Omental fat pad (tissue), 4 donors: ENCODE measurements at places on chromosomes 2 and 18.

DNA sequence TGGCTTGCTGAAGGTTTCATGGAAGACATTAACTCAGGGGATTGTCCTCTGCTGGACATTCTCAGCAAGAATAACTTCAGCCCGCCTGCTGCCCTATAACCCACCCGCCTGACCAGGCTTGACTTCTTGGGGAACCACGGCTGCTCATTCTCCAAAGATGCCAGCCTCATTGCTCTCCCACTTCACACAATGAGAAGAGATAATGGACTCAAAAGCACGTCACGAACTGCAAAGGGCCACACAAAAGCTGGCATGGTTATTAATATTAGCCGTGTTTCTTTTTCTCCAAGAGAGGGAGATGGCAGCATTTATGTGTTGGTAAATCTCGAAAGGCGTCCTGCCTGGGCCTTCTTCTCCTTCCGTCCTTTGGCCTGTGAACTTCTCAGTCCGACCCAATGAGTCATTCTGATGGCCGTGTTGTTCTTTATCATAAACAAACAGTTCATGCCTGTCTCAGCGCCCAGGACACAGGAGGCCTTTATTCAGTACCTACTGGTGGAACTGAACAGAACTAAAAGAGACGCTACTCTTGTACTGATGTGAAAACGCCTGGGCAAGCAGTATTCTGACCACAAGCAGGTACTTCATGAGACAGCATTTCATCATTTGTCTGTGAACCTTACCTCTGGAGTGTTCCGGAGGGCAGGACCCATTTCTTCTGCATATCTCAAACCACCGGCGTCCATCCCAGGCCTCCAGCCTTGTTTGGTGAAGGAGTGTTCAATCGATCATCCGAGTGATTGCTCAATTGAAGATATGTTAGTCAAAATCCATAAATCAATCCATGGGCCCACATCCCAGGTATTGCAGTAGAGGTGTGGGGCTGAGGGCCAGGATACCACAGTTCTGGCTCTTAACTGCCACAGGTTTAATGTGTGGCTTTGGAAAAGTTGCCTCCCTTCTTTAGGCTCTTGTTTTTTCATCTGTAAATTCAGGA, 25.1 kb upstream of the KLHL29 start:
- DNase-seq: no peak

DNA sequence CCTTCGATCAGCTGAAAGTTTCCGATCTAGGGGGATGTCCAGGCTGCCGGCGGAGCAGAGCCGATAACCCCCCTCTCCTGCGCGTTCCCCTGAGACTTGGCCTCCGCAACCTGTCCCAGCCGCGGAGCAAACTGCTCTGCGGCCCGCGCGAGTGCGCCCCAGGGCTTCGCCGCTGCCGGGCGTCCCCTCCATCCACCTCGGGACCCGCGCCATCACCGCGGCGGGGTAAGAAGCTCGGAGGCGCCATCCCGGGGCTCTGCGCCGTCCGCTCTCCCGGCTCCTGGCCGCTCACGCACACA, 990 bp upstream of the GDF7 start:
- no peak for DNase-seq

DNA sequence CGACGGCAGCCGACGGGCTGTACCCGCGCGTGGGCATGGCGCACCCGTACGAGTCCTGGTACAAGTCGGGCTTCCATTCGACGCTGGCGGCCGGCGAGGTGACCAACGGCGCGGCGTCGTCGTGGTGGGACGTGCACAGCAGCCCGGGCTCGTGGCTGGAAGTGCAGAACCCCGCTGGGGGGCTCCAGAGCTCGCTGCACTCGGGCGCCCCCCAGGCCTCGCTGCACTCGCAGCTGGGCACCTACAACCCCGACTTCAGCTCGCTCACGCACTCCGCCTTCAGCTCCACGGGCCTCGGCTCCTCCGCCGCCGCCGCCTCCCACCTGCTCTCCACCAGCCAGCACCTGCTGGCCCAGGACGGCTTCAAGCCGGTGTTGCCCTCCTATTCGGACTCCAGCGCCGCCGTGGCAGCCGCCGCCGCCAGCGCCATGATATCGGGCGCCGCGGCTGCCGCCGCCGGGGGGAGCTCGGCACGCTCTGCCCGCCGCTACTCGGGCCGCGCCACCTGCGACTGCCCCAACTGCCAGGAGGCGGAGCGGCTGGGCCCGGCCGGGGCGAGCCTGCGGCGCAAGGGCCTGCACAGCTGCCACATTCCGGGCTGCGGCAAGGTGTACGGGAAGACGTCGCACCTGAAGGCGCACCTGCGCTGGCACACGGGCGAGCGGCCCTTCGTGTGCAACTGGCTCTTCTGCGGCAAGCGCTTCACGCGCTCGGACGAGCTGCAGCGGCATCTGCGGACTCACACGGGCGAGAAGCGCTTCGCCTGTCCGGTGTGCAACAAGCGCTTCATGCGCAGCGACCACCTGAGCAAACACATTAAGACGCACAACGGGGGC, 2.0 kb downstream of the SP9 start:
- DNase-seq: no peak

GRCh38 chr2:39228413-39229209, 15.2 kb downstream of the CDKL4 start:
- no peak for DNase-seq

DNA sequence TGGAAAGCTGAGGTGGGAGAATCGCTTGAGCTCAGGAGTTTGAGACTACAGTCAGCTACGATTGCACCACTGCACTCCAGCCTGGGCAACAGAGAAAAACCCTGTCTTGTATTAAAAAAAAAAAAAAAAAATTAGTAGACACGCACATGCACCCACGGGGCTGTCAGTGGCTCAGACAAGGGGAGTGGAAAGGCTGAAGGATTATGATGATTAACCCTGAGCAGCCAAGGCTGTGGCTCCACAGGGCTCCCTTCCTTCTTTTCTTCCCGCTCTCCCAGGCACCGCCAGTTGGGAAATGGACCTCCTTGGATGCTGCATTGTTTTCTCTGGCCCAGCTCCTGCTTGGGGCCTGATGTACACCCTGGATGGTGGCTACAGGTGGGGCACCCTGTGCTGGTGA, 49.0 kb upstream of the RAB6C start:
- DNase-seq: no peak

GRCh38 chr18:48020337-48021250, 90.1 kb upstream of the SMAD2 start:
- DNase-seq: no peak

- DNase-seq: no peak
Observed at GRCh38 chr18:54173980-54174630, 50.4 kb downstream of the MBD2 start.

- no peak for DNase-seq
Observed at GRCh38 chr18:48475635-48476549, 62.9 kb upstream of the CTIF start.

- no peak for DNase-seq
Observed at GRCh38 chr2:225100856-225101294, 58.6 kb upstream of the DOCK10 start.

DNA sequence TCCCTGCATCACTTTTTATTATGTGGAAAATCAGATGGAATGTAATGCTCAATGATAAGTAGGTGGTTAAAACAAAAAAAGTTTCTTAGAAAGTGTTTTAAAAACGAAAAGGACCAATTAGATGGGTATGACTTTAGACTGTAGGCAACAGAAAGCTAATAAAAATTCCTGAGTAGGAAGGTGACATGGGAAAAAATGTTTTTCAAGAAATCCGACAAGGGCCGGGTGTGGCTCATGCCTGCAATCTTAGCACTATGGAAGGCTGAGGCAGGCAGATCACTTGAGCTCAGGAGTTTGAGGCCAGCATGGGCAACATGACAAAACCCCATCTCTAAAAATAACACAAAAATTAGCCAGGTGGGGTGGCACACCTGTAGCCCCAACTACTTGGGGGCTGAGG, 126.1 kb downstream of the THADA start:
- no peak for DNase-seq

GRCh38 chr2:42360493-42360889, 526 bp downstream of the COX7A2L start:
- no peak for DNase-seq

DNA sequence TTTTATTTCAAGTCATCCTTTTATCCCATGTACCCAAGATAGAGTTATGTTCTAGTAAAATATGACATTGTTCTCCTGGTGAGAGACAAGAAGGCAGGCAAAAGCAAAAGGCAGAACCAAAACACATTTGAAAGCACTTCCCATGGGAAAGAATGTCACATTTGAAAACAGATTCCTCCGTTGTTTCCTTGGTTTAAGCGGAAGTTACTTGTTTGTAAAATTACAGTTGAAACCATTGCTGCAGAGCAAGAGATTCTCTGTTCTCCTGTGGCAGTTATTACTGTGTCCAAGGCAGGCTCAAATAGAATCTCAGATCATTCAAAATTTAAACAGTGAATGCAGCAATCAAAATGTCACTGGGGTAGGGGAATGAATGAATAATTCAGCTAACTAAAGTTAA, 149.6 kb downstream of the MTCL1 start:
- DNase-seq: no peak

DNA sequence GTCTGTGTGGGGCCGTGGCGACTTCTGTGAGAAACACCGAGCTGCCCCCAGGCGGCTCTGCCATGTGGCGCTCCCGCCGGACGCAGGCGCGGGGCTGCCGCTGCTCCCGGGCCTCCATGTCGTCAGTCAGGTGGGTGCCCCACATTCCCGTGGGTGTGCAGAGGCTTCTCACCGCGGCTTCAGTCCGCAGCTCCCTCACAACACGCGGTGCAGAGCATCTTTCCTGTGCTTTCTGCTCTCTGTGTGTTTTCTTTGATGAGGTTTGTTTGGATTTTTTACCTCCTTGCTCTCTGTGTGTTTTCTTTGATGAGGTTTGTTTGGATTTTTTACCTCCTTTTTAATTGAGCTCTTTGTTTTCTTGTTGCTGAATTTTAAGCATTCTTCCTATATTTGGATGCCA, 13.0 kb downstream of the AQP12A start:
- no peak for DNase-seq

GRCh38 chr2:23532391-23533337, 147.7 kb downstream of the KLHL29 start:
- no peak for DNase-seq

DNA sequence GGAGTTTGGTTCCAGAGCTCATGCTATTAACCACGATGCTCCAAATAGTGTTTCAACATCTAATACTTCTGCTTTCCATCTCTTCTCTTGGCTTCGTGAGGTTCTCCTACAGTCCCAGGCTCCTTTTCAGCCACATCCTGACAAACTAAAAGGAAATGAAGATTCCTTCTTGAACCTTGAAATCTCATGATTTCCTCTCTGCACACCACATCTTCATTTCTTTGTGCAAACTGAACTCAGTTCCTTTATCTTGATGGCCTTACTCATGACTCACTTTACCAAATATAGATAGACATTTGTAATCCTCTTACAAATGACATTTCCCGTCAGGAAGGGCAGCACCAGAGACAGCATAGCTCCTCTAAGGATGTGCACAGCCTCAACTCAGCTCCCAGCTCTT, 50.0 kb upstream of the ITGA4 start:
- DNase-seq: no peak

- DNase-seq: no peak
Observed at GRCh38 chr2:189466656-189467055, 25.4 kb downstream of the WDR75 start.

GRCh38 chr2:182302174-182302573, 124.7 kb downstream of the PDE1A start:
- no peak for DNase-seq

GRCh38 chr2:66832646-66833435, 397.9 kb downstream of the MEIS1 start:
- DNase-seq: no peak

DNA sequence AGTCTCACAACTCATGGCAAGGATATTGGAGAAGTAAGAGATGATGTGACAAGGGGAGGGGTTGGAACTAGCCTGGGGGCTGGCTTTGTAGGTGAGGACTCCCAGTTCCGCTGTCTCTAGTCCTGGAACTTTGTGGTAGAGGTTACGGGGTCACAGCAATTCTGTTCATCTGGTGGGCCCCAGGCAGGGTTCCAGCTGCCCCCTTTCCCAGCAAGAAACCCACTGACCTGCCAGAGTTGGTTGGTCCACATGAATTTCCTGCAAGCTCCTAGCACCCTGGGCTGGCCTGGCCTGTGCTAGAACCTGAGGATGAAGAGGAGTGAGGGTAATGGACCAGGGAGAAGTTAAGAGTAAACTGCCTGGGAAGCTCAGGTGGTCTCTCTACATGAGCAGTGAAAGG, 41.3 kb downstream of the PSD4 start:
- no peak for DNase-seq

GRCh38 chr2:215401896-215402379, 33.9 kb downstream of the FN1 start:
- no peak for DNase-seq

DNA sequence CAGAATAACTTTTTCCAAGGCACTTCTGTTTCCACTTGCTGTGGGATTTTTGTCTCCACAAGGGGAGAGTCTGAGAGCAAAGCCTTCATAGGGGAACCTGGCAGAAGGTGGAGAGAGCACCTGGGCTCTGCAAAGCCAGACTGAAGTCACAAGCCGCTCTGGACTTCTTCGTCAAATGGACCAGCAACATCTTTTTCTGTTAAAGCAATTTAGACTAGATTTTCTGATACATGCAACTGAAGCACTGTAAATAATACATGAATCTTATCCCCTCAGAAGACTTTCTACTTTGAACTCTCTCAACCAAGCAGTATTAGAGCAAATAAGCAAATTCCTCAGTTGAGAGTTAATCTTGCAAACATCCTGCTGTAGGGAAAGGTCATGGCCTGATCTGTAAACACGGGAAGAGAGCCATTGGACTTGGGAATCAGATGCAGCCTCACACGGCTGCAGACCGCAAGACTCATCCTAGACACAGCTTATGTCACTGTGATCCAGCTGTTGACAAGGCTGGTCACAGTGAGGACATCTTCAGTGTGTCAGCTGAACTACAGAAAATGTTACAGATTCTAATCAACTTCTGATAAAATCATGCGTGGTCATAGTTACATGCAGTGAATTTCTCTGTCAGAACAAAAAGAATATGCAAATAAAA, 3.2 kb downstream of the SH3YL1 start:
- DNase-seq: no peak

GRCh38 chr2:242002944-242003343, 133.4 kb downstream of the RTP5 start:
- DNase-seq: no peak

DNA sequence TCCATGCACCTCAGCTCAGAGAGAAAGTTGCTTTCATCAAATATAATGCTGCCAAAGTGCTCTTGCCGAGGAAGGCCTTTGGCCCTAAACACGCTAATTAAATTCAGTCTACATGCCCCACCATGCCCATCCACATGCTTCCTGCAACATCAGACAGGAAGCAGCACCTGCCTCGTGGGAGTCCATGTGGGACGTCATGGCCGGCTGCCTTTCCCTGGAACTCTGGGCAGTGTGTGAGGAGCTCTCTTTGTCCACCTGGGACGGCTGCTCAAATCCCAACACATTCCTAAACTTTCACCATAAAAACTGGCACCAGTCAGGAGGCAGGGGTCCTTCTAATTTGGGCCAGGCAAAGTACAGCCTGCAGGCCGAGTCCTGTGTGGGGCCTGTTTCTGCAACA, 23.1 kb downstream of the FAM178B start:
- DNase-seq: no peak

DNA sequence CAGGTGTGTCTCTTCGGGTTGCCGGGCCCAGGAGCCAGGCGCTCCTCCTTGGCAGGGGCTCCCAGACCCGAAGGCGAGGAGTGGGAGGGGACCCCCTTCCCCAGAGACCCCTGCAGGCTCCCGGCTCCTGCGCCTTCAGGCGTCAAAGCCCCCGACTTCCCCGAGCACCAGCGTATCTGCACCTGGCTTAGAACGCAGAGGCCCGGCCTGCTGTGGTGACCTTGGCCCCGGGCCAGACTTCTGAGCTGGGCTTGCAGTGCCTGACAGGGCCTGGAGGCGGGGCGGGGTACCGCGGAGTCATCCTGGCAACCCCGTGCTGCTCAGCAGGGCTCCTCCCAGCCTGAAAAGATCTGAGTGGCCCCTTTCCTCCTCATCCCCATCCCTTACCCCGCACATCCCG, 27.0 kb downstream of the SKA1 start:
- no peak for DNase-seq

- no peak for DNase-seq
Observed at GRCh38 chr2:6865346-6866274, at the start of gene CMPK2. Gene CMPK2, minus strand, starts transcription at chr2:6865907. Its CDS starts 211 bp downstream, at chr2:6865696.
